EL (cell line): ENCODE measurements at places on chromosomes 16 and 17.

DNA sequence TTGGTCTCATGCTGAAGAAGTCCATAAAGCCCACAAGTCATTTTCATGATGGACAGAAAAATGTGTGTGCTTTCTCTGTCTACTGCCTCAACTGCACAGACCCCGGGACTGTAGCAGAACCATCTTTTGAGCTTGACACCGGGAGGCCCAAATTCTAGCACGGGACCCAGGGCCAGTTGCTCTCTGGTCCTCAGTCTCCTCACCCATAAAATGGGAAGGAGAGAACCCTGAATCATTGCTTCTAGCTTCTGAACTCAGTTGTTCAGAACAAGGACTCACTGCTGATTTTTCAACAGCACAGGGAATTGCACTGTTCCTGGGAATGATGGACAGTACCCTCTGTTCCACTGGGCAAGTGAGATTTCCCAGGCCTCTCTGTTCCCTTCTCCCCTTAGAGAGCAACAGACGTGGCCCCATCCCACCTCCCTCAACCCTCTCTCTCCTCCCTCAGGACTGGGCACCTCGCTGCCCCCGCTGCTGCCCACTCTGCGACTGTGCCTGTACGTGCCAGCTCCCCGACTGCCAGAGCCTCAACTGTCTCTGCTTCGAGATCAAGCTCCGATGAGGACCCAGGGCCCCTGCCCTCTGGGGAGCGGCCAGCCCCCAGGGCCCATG, 2.2 kb upstream of the ALDOA start:
- DNase-seq: no peak

GRCh38 chr17:79438058-79438457, 172.8 kb downstream of the RBFOX3 start:
- no peak for DNase-seq

DNA sequence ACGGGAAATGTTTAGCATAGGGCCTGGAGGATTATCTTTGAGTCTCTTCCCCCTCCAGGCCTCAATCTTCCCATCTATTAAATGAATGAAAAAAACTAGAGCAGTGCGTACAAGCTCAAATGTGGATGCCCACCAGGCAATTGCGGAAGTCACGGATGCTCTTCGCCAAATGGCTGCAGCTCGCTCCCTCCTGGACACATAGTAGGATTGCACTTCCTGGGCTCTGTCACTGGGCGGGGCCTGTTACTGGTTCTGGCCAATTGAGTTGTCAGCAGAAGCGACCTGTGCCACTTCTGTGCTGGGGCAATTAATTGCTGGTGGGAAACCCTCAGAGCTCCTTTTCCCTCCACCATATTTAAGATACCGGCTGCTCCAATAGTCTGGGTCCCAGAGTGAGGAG, 168.2 kb upstream of the IRX6 start:
- no peak for DNase-seq

GRCh38 chr17:5509482-5509881, 23.1 kb downstream of the MIS12 start:
- DNase-seq: peak; percentile 86

DNA sequence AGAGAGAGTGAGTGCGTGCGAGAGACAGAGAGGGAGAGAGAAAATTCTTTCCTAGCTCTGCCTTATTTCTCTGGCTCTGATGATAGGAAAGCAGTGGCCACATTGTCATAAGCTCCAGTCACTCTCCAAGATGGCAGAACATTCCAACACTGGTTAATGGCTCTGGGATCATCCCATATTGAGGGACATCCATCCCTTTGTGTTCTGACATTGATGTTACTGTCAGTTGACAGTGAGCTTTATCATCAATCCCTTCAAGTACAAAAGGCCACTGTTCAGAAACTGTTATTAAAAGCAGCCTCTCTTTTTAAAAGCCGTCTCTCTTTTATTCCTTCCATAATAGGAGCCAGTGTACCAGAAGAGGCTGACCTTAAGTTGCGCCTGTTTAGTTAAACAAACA, 1084.9 kb upstream of the RBFOX1 start:
- DNase-seq: no peak

DNA sequence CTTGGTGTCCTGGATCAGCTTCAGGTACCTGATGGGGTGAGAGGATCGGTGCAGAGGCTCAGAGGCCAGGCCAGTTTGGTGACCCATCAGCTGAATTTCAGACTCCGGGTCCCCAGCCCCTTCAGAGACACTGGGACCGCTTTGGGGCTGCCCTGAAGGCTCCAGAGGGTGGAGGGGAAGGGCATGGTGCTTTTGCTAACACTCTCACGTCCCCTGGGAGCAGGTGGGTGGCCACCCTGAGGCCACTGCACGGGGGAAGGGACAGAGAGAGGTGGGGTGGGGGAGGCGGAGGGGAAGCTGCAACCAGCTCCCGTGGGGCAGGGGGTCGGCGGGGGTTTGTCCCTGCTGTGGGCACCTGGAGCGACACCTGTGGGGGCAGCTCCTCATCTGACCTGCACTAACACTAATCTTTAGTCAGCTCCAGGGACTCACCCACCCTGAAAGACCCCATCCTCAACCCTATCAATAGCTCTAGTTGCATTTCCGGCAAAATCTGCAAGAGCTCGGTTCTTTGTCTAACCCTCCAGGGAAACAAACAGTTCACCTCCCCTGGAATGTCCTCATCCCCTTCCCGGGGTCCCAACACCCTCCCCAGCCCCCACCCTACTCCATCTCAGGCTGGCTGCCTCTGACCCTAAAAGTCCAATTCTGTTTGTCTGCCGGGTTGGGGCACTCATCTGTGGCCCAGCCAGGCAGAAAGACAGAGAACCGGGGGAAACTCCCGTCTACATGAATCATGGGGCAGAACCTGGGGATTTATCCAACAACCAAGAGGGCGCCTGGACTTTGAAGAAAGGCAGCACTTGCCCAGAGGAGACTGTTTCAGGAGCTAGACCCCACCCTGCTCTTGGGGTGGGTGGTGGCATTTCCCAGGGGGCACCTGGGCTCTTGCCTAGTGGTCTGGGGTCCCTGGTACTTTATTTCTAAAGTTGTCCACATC, 91.9 kb upstream of the CBX4 start:
- peak; percentile 26 for DNase-seq

GRCh38 chr16:62029947-62030346, 6.3 kb downstream of the CDH8 start:
- DNase-seq: no peak

DNA sequence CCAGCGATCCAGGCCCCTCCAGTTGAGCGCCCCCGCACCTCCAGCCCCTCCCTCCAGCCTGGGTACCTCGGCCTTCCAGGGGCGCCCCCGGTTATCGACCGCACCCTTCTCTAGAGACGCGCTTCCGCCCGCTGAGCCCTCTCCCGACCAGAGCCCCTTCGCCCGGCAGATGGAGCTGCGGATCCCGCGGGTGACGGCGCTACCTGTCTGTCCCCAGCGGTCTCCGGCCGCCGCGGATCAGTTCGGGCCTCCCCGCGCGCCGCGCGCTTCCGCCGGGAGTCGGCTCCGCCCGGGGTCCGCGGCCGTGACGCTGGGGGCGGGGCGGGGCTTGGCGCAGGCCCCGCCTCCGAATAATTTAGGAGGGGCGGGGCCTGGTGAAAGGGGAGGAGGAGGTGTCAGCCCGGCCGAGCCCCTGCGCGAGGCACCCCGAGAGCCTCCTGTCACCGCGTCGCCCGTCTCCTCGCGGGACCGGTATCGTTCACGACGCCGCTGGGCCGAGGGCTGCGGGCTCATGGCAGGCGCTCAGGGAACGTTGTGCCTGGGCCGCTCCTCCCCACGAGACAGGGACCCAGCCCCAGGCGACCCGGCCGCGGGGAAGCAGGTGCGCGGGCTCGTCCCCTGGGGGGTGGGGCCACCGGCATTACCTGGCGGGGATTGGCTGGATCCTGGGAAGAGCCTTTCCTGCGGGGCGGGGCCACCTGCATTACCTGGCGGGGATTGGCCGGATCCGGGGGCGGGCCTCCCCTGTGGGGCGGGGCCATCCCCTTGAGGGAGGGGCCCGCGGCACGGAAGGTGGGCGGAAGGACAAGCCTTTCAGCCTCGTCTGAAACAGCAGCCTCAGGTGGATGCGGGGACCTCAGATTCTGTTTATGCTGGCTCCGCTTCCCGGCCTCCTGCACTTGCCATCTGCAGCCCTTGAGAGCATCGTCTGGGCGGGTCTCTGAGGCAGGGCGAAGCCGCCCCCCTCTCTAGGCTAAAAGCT, at the start of gene SPATA2L:
TSS of gene SPATA2L (minus strand) at position 281 of the 982 bp plus-strand sequence. CDS start 473 bp downstream, outside the sequence.
- DNase-seq: peak; percentile 90

DNA sequence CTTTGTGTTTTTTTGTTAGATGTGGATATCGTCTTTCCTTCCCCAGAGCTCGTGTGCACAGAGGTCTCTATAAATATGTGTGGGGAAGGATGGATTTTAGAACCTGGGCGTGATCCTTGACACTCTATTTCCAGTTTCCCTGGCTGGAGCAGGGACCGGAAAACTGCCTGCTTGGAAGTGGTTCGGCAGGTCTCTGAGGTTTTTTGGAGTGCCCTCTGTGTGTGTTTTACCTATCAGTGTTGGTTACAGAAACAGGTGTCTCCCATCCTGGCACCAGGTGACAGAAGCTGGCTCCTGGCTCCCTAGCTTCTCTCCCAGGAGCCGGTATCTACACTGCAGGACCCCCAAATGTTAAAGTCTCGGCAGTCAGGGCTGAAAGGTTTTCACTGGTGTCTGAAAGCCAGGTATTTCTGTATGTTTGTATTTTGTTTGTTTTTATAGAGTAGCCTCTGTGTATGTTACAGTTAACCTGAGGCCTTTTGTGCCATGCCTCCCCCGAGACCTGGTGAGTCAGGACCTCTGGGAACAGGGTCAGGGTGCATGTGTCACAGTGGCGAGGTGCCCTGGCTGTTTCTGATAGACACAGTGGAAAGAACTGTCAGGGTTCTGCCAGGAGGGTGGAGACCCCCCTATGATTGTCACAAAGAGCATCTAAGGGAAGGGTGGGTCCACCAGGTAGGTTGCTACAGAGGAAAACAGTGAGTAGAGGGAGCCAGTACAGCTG, 31.3 kb downstream of the ZC3H18 start:
- DNase-seq: no peak

DNA sequence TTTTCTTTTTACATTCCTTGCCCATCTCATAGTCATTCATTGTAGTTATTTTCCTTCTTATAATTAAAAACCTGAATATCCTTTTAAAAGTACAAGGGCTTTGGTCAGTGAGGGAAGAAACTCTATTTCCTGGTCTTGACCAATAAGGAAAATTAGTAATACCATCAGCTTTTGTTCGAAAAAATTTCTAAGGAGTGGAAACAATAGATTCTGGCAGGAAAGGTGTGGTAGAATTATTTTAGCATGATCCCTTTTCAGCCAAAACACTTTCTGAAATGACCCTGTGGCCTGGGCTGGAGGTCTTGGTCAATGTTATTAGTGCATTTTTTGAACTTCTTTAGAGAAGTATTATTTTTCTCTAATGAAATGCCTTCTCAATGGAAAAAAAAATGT, 36.6 kb downstream of the IQCK start:
- DNase-seq: no peak

DNA sequence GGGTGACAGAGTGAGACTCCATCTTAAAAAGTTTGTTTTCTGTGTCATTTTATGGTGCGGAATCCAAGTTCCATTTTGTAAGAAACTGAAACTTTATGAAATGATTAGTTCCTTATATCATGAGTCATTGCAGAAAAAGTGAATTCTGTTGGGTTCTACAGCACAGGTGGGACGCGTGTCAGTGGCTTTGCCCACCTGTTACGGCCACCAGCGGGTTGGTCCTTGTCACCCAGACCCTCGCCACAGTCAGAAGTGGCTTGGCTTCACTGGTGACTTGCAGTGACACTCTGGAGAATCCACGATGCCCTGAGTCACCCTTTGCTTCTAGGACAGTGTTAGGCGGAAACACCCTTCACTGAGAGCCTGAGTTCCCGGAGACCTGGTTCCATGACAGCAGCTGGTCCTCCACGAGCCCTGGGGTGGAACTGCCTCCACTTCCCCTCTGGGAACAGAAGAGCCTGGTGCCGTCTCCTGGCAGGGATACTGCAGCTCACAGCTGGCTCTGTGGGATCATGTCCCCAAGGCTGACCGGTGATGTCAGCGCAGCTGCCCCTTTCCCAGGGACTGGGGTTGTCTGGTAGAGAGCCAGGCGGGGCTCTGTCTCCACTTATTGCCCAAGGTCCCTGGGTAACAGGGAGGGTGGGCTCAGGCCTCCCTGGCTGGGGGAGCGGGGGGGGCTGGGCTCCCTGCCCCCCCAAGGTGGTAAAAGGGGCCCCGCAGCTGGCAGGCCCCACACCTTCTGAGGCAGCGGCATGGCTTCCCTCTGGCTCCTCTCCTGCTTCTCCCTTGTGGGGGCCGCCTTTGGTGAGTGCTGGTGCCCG, at the start of gene CTRB1:
TSS of gene CTRB1 (plus strand) at position 733 of the 821 bp plus-strand sequence. CDS start at position 753, 20 bp downstream.
- no peak for DNase-seq

DNA sequence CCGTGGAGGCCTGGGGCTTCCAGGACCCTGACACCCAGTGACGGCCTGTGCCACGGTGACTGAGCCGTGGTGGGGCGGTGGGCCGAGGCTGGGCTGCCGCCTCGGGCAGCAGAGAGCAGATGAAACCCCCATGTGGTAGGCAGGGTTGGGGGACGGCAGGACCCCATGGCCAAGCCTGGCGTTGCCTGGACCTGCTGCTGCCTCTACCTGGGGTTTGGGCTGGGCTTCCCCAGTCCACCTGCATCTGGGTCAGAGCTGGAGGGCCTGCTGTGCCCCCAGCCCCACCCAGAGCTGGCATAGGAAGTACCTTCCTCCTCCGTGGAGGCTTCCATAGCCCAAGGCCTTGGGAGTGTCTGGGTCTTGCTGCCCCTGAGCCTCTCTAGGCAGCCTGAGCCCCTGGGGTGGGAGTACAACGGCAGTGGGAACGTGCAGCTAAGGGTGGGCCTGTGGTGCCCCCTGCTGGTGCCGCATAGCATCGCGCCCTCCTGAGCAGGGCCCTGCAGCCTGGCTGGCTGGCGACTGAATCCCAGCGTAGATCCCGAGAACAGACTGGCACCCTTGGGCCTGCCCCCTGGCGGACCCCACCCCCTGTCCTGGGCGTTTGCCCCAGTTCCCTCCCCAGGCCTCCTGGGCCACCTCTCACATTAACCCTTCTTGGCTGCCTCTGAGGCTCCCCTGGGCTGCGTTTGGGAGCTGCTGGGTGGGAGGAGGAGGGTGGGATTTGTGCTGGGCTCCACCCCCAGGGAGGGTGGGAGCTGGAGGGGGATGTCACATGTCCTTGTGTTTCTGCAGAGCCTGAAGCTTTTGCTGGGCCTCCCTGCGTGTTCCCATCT, 12.6 kb upstream of the ATP6V0C start:
- peak; percentile 71 for DNase-seq

- DNase-seq: peak; percentile 68
These were observed 9.1 kb upstream of the PPP1R1B start for GRCh38 chr17:39617446-39618245.
